ENCODE measurements at places on chromosomes 2 and 18.

- DNase-seq = no peak
Observed at GRCh38 chr2:239508261-239508660, 107.4 kb upstream of the HDAC4 start.

- DNase-seq = no peak
Observed at GRCh38 chr2:100853909-100854810, 34.2 kb downstream of the NPAS2 start.

DNA sequence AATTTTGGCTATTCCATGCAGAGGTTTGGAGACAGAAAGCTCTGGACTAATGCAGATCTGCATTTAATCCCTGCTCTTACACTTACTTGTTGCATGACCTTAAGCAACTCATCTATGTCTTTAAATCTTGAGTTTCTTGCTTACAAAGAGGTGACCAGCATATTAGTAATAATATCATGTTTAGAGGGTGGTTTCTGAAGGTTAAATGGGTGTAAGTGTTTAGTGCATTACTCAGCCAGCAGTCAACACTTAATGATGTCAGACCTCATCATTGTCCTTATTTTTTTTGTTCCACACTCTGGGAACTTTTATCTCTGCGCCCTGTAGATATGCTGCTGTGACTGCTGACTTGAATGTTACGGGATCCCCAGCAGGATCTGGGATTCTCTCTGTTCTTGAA, 1.7 kb downstream of the IL1RL1 start:
- no peak for DNase-seq

DNA sequence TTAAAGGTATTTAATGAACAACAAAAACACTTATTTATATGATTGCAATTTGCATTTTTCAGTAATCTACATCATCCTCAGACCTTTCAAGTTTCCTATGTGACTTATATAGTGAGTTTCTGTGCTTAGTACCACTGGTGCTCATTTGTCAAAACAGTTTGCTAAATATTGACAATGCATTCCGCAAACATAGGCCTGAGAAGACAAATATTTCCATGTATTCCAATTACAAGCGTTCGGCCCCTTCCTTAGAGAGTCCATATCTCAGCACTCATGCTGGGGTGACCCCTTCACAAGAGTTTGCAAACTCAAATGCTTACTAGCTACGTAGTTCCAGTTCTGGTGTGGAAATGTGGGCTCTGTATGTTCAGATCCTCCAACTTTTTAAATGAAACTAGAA, 56.1 kb downstream of the SRD5A2 start:
- no peak for DNase-seq

DNA sequence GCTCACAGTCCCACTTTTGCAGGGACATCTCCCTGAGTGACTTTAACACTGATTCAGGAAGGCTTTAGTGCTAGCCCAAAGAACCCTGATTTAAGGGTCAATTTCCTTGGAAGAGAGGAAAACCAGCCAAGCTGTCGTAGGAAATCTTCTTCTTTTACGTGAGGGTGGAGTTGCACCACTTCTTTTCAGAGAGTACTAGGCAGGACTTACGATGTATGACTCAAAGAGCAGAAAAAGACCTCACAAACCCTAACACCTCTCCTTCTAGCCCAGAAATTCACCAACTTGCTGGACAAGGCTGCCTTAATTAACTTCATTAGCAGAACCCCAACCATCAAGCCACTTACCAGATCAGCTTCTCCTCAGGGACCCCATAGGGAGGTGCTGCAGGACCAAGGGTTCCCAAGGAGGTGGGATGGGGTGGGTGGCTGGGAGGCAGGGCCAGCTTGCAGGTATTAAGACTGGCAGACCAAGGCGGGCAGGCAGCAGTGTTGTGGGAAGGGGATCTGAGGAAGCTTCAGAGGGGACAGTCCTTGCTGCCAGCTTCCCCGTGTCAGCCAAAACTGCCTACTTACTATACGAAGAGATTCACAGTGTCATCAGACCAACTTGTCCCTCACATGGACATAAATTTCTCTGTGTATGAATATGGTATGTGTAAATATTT, 6.7 kb downstream of the SERPINB2 start:
- DNase-seq = no peak

DNA sequence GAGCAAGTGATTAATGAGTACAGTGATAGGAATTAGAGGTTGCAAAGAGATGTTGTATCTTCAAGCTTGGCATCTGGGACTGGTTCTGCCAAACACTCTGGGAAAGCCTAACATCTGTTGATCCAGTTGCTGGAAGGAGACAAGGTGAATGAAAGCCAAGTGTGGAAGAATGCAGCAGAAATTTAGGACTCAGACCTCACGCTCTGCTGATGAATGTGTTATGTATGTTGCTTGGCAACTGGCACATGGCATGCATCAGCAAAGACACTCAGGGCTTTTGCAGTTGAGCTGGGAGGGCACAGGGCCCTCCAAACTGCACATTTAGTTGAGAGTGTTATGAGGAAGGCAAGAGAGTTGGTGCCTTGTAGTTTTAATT, 105.5 kb downstream of the COLEC12 start:
- DNase-seq = no peak

DNA sequence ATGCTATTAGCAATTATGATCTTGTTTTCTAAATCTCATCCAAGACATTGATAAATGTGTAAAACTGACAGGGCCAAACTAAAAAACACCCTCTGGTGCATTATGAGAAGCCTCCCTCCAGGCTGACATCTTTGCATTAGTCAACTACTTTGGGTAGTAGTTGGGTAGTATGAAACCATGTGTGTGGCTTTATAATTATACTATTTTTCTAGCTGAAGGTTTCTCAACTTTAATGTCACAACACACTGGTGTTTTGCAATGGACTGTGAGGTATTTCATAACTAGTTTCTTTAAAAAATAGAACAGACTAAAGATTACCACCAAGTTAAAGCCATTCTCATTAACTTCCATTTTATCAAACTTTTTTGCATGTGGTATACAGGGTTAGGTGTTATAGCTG, 73.1 kb upstream of the RBMS1 start:
- DNase-seq = no peak

DNA sequence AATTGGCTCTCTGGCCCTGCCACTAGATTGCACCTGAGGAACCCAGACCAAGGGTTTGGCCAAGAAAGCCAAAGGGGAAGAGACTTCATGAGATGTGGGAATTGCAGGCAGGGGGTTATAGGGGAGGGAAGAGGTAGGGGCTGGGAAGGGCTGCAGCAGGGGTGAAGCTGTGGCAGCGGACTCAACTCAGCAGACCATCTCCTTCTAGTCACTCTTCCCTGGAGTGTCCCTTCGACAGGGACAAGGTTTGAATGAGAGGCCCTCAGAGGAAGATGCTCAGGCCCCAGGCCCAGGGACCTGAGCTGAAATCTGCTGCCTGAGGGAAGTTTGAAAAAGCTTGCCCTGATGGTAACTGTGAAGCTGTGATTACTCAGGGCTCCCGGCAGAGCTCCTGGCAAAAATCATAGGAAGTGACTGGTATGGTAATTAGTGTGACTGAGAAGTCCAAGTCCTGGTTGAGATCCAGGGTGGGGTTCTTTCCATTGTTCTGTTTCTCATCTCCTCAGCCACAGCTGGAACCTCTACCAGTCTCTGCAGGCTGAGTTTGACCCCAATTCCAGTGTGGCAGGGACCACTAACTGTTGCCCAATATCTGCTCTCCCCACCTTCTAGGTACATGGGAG, 300.9 kb downstream of the CYP26B1 start:
- DNase-seq = no peak

DNA sequence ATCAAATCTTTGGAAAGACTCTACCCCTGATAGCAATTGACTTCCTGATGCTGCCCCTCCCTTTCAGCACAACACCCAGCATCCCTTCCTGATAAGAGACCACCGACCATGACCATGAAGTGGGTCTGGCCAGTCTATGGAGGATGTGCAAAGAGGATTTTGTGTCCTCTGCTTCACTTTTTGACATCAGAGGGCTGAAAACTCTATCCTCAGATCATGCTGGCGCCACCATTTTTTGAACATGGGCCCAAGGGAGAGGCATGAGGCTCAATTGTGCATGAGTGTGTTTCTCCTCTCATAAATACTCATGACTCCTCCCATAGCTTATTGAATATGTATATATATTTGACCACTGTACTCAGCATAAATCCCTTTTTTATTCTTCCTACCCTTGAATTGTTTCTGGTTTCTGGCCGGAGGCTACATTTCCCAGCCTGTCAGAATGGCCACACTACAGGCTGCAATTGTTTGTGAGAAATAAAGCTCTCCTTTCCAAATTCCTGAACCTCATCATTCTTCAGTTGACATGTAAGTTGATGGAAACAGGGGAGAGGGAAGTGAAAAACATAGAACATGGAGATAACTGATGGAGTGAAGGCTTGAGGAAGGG, 314.1 kb downstream of the MYCN start:
- DNase-seq = no peak

DNA sequence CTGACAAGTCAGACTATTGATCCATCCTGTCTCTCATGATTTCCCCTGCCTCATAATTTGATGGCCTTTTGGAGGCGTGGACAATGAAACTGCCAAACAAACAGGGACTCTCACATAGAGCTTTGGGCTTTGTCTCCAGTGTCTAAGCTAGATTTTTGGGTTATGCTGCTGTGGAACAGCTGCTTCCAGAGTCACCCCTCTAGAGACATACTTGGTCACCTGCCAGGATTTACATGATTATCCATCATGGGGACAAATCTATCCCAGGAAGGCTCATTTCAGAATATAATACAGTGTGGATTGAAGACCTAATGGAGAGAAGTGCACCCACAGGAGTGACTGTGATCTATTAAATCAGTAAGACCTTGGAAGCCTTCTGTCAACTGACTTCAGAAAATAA, 159.6 kb downstream of the SLC8A1 start:
- DNase-seq = no peak

DNA sequence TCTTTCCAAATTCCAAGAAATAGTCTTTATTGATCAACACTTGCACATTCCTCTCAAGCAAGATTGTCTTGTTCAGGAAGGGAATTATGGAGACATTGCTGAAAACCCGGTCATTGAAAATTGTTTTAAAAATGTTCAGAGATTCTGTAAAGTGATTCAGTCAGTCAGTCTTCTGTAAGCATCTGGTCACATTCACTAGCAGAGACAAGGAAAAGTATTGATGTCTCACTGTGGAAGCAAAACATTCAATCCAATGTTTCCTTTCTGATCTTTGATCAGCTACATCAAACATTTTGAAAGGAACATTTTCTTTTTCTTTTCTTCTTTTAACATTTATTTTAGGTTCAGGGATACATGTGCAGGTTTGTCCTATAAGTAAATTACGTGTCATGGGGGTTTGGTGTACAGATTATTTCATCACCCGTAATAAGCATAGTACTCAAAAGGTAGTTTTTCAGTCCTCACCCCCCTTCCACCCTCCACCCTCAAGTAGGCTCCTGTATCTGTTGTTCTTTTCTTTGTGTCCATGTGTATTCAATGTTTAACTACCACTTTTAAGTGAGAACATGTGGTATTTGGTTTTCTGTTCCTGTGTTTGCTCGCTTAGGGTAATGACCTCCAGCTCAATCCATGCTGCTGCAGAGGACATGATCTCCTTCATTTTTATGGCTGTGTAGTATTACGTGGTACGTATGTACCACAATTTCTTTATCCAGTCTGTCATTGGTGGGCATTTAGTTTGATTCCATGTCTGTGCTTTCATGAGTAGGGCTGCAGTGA, 61.2 kb downstream of the CTNNA2 start:
- no peak for DNase-seq

GRCh38 chr2:210337159-210337558, 22.2 kb upstream of the MYL1 start:
- DNase-seq = no peak

- DNase-seq = no peak
Observed at GRCh38 chr2:148876595-148877402, 1.8 kb downstream of the KIF5C start.

DNA sequence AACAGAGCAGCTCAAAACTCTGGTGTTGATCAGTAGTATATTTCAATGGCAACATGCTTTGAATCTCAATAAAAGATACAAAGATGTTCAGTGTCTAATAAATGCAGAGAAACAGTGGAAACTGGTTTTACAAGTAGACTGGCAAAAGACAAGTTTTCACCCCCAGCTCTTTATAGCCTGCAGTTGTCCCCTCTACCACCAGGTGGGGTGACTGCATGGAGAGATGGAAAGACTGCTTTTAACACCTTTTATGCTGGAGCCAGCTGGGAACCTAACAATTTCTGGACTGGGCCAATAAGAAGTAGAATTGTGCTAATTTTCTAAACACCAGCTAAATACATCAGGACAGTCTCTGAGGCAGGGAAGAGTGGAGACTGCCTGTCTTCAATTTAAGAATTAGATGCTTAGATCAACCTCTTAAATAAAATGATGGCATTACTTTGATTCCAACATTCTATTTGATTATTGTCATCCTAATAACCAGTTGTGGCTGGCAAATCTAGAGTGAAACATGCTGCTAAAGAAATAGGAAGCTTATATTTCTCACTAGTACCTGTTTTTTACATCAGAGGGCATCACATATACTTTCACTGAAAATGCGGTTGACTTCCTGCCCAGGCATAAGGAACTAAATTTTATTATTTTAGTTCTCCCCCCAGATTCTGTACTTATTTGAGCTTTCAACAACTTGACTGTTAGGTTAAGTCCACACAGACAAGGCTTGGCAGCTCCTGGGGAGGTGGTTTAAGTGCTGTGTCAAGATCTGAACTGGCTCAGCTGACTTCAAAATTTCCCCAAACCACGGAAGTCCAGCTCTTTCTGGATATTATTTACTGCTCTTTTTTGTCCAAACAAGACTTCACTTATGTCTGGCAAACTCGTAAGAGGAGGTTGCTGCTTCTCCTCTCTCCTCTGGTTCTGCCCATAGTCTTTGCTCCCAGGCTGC, 140.5 kb downstream of the TPGS2 start:
- DNase-seq = no peak

DNA sequence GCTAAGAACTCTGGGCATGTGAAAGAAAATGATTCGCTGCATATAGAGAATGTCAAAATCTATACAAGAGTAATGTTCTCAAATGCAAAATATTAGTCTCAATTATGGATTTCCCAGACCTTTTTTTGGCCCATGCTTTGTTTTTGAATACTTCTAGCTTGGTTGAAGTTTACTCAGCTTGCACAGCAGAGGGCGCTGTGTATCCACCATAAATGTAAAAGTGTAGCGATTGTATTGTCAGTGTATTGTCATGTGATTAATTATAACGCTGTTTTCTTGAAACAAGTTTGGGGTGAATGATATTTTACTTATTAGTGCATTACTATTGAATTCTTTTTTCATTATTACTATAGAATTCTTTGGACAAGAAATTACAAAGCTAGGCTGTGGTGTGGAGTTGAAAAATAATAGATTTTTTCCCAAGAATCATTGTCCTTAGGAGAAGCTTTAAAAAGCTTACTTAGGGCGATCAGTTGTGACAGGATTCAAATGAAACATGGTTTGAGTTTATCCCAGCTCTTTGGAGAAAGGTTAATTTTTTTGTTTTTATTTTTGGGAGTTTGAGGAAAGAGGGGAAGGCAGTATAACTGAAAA, 98.3 kb downstream of the PIK3C3 start:
- DNase-seq = no peak

GRCh38 chr18:70154591-70155194, 50.8 kb downstream of the RTTN start:
- DNase-seq = no peak

GRCh38 chr2:59986511-59986910, 566.9 kb downstream of the BCL11A start:
- no peak for DNase-seq

GRCh38 chr2:174633623-174633930, 36.0 kb upstream of the WIPF1 start:
- DNase-seq = no peak

Measured in cortex of kidney (tissue), 1 donor.